ENCODE measurements at places on chromosomes 7 and 10. TPM values are rescaled to one million over a fixed set of nuclear protein-coding genes. Genes with fewer than 3 reads are reported as not detected.

- H3K4me1 ChIP-seq: peaks cover 28% of the 10 kb centered on the region
- H3K27ac ChIP-seq: no peak overlapping the region
- no peak overlapping the region for H3K4me3 ChIP-seq
- H3K27me3 ChIP-seq: no peaks in the 10 kb centered on the region
These were observed 369.2 kb upstream of the MGMT start for GRCh38 chr10:129097776-129098330.

GRCh38 chr10:118564114-118564513 is 31.3 kb downstream of the PRLHR start:
- DNase-seq: no peak
- H3K36me3 ChIP-seq: no peaks in the 10 kb centered on the region
- no peak overlapping the region for H3K4me3 ChIP-seq
- H3K27me3 ChIP-seq: no peaks in the 10 kb centered on the region

DNA sequence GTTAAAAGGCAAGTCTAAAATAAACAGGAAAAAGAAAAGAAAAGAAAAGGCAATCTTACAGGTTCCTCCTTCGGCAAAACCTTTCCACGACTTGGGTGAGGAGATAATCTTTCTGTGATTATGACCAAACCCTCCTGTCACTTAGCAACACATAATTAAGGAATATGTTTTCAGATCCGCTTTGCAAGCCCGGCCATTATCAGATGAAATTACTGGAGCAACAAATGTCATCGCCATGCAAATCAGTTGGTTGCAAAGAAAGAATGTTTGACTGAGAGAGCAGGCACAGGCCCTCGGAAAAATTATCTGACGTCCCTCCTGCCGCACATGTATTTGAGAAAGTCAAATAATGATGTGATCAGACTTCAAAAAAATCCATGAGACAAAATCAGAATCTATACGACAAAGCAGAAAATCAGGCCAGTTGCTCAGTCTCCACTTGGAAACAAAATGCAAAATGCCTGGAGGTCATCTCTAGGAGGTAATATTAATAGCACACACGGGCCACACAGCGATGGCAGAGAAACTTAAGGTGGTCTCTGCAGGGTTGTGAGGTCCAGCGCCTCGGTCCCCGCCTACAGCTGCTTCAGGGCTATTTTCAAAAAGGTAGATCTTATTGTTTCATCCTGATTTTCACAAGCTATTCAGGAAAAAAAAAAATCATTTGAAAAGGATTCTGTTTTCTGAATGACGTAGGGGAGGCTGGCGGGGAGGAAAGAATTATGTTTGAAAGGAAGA is 82.7 kb downstream of the ZRANB1 start:
- DNase-seq: no peak
- peak overlapping the region; percentile 58 for H3K27ac ChIP-seq
- no peaks in the 10 kb centered on the region for H3K27me3 ChIP-seq
- no peak overlapping the region for H3K4me3 ChIP-seq
- H3K4me1 ChIP-seq: no peaks in the 10 kb centered on the region

- no peak for DNase-seq
- H3K27ac ChIP-seq: no peak overlapping the region
- H3K27me3 ChIP-seq: no peaks in the 10 kb centered on the region
- H3K4me3 ChIP-seq: no peak overlapping the region
These were observed 43.0 kb upstream of the COL1A2 start for GRCh38 chr7:94351703-94352102.

The FKBP6 gene
- not detected for total RNA-seq

- no peak overlapping the region for H3K4me3 ChIP-seq
- H3K27me3 ChIP-seq: no peaks in the 10 kb centered on the region
- H3K36me3 ChIP-seq: no peaks in the 10 kb centered on the region
- DNase-seq: no peak
These were observed 29.4 kb upstream of the RAB18 start for GRCh38 chr10:27474741-27475140.

GRCh38 chr7:55427800-55428199 is 62.7 kb downstream of the LANCL2 start:
- H3K27ac ChIP-seq: no peak overlapping the region
- H3K27me3 ChIP-seq: no peaks in the 10 kb centered on the region
- no peak for DNase-seq
- peaks cover 5% of the 10 kb centered on the region for H3K36me3 ChIP-seq
- H3K4me3 ChIP-seq: no peak overlapping the region
- no peaks in the 10 kb centered on the region for H3K4me1 ChIP-seq

Measured in sigmoid colon (tissue), 7 donors.